ENCODE measurements at places on chromosomes 6 and 20.

DNA sequence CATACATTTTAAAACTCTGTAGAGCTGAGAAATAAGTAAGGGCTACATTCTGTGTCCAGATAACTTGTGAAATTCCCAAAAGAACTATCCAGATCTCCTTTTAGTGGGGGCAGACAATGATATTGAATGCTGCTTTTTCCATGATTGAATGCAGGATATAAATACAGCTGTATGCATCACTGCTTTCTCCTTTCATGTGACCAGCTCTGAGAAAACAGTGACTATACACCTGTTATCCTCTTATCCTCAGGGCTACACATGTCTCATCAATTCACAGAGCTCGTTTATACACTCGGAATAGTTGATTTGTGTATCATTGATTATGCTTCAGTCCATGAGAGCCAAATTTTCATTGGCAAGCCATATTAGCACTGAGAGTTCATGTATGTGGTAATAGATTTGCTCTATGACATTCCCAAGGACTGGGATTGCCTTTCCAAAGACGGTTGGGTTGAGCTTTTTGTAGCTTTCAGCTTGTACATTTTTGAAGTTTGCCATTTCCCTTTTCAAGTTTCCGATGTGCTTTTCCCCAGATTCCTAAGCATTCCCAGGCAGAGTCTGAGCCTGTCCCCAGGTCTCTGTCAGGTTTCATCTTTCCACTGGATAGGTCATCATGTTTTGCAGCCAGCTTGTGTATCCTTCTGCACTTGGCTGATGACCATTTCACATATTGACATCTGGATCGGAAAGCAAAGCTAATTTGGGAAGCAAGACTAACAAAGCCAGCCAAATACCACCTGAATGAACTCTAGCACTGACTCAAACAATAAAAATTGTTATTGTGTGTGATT lies 97.7 kb downstream of the RFX6 start:
- no peak for DNase-seq

DNA sequence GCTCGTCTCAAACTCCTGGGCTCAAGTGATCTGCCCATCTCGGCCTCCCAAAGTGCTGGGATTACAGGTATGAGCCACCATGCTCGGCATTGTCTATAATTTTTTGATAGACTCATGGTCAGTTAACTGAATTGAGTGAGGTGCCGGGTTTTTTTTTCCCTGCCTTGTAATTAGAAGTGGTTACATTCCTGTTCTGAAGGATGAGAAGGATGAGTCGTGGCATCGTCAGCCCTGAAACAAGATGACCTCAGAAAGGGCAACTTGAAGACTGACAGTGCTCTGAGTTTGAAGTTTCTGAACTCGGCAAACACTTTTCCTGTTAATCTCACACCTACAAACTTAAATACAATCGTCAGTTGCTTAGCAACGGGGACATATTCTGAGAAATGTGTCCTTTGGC lies 158.7 kb upstream of the PDE10A start:
- DNase-seq = no peak

- DNase-seq = no peak
Measured at GRCh38 chr20:21228511-21228910, 74.6 kb upstream of the XRN2 start.

GRCh38 chr20:8133851-8134451 lies 1.9 kb downstream of the PLCB1 start:
- no peak for DNase-seq

GRCh38 chr20:53253668-53254067 lies 281.5 kb downstream of the TSHZ2 start:
- DNase-seq = no peak

- peak; percentile 55 for DNase-seq
Measured at GRCh38 chr20:10651227-10651990, 22.4 kb downstream of the JAG1 start.

- no peak for DNase-seq
Measured at GRCh38 chr20:38961530-38962043, 557 bp upstream of the DHX35 start.

DNA sequence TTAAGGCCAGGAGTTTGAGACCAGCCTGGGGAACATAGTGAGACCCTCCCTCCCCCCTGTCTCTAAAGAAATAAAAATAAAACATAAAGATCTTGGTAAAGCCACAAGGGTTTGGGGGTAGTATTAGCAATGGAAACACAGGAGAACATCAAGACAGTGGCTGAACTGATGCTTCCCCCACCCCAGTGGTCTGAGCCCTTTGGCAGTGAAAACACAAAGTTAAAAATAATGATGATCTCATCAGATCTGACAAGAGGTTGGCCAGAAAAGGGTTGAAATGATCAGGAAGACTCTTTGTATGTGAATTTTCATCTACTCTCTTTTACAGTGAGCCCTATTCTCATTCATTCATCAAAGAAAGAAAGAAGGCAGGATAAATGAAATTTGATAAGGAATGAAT lies 93.7 kb downstream of the KCNB1 start:
- DNase-seq = peak; percentile 19

DNA sequence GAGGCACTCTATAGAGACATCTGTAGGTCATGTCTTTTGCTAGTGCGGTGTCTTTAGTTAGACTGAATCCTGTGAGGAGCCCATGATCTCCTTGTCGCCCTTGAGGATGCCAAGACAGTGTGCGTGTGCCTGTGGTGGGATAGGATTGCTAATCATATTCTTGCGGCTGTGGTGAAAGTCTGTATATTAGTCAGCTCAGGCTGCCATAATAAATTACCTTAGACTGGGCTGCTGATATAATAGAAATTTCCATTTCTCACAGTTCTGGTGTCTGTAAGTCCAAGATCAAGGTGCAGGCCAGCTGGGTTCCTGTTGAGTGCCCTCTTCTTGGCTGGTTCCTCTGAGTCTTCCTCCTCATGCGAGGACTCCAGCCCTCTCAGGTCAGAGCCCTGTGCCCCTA lies 141.2 kb downstream of the JARID2 start:
- DNase-seq = no peak

- DNase-seq = no peak
Measured at GRCh38 chr20:31909253-31910070, 39.0 kb downstream of the TTLL9 start.

- no peak for DNase-seq
Measured at GRCh38 chr20:37296371-37296770, 6.9 kb downstream of the MANBAL start.

All from fibroblast of lung (primary cell).